ENCODE measurements at places on chromosomes 6 and 20. TPM values are rescaled to one million over a fixed set of nuclear protein-coding genes. Genes with fewer than 3 reads are reported as not detected.
A peak's percentile ranks its signal among the peaks of the same experiment; 100 is the strongest.

POU3F2 gene
- not detected for total RNA-seq

DEFB123 gene
- total RNA-seq = not detected

TFAP2C gene
- total RNA-seq = not detected

NFATC2 gene
- total RNA-seq = 29.4 TPM

SLC26A8 gene
- total RNA-seq = 0.44 TPM

DNA sequence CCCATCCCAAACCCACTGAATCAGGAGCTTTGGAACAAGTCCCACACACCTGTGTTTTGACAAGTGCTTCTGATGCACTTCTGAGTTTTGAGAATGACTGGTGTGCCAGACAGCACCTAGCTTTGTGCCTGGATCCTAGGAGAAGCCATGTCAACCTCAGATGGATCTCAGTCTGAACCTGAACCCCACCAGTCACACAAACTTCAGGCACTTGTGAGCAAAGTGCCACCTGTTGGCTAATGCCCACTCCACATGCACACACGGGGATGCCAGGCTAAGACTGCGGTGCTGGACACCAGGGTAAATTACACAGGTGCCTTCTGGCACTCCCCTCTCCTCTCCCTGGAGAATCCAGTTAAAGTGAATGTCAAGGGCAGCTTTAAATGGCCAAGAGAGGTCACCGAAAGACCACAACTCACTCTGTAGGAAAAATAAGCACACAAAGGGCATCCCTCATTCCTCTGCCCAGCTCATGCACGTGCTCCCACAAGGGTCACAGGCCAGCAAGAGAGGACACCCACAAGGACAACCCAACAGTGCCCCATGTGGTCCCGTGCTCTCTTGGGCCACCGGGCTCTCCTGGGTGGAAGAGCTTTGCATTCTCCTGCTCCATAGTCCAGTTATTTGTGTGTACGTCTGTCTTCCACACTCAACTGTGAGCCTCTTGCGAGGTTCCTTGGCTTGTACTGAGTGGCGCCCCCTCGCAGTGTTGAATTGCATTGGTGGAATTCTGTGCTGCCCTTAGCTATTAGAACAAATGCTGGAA, 45.6 kb downstream of the TAF8 start:
- no peaks in the 10 kb centered on the region for H3K27me3 ChIP-seq
- no peak overlapping the region for H3K27ac ChIP-seq
- peaks cover 34% of the 10 kb centered on the region for H3K4me1 ChIP-seq
- DNase-seq = no peak
- no peak overlapping the region for H3K4me3 ChIP-seq
- H3K36me3 ChIP-seq = no peaks in the 10 kb centered on the region

- no peak overlapping the region for H3K4me3 ChIP-seq
- DNase-seq = no peak
- H3K27me3 ChIP-seq = peaks cover 23% of the 10 kb centered on the region
- no peaks in the 10 kb centered on the region for H3K36me3 ChIP-seq
- H3K4me1 ChIP-seq = no peaks in the 10 kb centered on the region
- no peak overlapping the region for H3K27ac ChIP-seq
These were observed 25.8 kb upstream of the TNFRSF21 start for GRCh38 chr6:47335466-47335865.

DNA sequence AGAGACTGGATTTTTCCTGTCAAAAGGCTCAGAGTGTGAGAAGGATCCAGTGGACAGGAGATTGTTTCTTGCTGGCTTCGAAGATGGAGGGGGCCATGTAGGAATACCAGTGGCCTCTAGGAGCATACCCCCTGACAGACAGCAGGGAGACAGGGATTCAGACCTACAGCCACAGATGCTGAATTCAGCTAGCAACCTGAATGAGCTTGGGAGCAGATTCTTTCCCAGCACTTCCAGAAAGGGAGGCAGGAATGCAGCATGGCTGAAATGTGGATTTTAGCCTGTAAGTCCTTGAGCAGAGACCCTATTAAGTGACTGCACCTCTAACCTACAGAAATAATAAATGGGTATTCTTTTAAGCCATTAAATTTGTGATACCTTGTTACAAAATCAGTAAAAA, 44.6 kb downstream of the STXBP5 start:
- H3K36me3 ChIP-seq = peaks cover 21% of the 10 kb centered on the region
- peaks cover 15% of the 10 kb centered on the region for H3K4me1 ChIP-seq
- no peaks in the 10 kb centered on the region for H3K27me3 ChIP-seq
- no peak for DNase-seq
- H3K4me3 ChIP-seq = no peak overlapping the region
- H3K27ac ChIP-seq = no peak overlapping the region

DNA sequence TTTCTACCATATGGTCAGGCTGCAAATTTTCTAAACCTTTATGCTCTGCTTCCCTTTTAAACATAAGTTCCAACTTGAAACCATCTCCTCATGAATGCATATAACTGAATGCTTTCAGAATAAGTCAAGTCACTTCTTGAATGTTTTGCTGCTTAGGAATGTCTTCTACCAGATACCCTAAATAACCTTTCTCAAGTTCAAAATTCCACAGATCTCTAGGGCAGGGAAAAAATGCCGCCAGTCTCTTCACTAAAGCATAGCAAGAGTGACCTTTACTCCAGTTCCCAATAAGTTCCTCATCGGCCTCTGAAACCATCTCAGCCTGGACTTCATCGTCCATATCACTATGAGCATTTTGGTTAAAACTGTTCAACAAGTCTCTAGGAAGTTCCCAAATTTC, 1011.2 kb upstream of the CITED2 start:
- no peaks in the 10 kb centered on the region for H3K36me3 ChIP-seq
- no peaks in the 10 kb centered on the region for H3K27me3 ChIP-seq
- H3K4me3 ChIP-seq = no peak overlapping the region
- H3K27ac ChIP-seq = no peak overlapping the region

DNA sequence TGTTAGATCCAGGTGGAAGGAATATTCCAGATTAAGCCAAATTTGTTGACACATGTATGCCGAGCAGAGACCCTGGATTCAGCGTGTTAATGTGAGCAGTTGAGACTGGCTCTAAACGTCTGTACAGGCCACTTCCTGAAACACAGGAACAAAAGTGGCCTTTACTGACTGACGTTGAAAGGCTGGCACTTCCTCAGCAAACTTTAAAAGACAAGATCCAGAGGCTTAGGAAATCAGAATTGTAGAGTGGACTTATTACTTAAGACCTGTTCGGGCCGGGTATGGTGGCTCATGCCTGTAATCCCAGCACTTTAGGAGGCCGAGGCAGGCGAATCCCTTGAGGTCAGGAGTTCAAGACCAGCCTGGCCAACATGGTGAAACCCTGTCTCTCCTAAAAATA, 125.7 kb upstream of the ARID1B start:
- H3K27ac ChIP-seq = no peak overlapping the region
- no peaks in the 10 kb centered on the region for H3K36me3 ChIP-seq
- DNase-seq = no peak
- no peak overlapping the region for H3K4me3 ChIP-seq

- no peaks in the 10 kb centered on the region for H3K36me3 ChIP-seq
- DNase-seq = no peak
- no peak overlapping the region for H3K27ac ChIP-seq
- H3K4me3 ChIP-seq = peak overlapping the region; percentile 21
These were observed 1.8 kb downstream of the TIAM2 start for GRCh38 chr6:154996841-154997311.

DNA sequence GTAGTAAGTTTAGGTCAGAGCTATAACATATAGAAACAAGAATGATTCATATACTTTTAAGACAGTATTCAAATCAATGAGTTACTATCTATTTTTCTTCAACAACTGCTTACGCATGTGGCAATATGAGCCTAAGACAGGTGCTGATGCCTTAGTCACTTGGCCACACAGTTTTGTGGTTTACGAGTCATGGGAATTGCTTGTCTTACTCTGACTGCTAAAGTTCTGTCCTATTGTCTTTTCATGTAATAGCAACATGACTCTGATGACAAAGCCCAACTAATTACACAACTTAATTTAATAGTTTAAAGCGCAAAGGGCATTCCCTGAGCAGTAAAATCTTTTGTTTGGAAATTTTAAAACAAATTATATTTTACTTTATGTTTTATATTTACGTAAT, 159.3 kb upstream of the CENPW start:
- H3K36me3 ChIP-seq = peaks cover 2% of the 10 kb centered on the region
- H3K4me1 ChIP-seq = peaks cover 11% of the 10 kb centered on the region
- H3K4me3 ChIP-seq = no peak overlapping the region
- peak; percentile 64 for DNase-seq
- H3K27me3 ChIP-seq = no peaks in the 10 kb centered on the region

DNA sequence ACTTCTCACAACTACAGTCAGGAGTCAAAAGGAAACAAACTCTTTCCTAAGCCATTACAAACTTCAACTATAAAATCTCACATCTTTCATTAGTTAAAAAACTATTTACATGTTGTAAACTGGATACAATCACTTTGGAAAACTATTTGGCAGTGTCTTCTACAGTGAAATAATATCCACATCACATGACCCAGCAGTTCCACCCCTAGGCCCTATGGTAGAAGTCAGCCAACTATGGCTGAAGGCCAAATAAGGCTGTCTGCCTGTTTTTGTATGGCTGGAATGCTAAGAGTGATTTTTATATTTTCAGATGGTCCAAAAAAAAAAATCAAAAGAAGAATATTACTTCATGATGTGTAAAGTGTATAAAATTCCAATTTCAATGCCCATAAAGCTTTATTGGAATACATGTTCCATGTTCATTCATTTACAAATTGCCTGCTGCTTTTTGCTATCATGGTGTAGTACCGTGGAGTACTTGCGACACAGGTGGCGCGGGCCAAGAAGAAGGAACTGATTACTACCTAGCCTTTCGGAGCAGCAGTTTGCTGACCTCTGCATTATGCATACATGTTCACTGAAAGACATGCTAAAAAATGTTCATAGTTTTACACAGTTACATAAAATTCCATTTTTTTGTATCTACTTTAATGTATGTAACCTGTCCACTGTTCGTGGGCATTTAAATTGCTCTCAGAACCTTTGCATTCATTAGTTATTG, 129.0 kb downstream of the KIF16B start:
- no peaks in the 10 kb centered on the region for H3K4me1 ChIP-seq
- no peak overlapping the region for H3K4me3 ChIP-seq
- H3K36me3 ChIP-seq = peaks cover 9% of the 10 kb centered on the region
- no peak overlapping the region for H3K27ac ChIP-seq
- H3K27me3 ChIP-seq = no peaks in the 10 kb centered on the region
- no peak for DNase-seq

- peaks cover 12% of the 10 kb centered on the region for H3K27me3 ChIP-seq
- H3K36me3 ChIP-seq = no peaks in the 10 kb centered on the region
- H3K4me3 ChIP-seq = no peak overlapping the region
- H3K4me1 ChIP-seq = no peaks in the 10 kb centered on the region
- no peak overlapping the region for H3K27ac ChIP-seq
These were observed 67.1 kb upstream of the SLC22A23 start for GRCh38 chr6:3523966-3524365.

- H3K4me3 ChIP-seq = no peak overlapping the region
- no peaks in the 10 kb centered on the region for H3K27me3 ChIP-seq
- no peak overlapping the region for H3K27ac ChIP-seq
- DNase-seq = no peak
- H3K36me3 ChIP-seq = no peaks in the 10 kb centered on the region
These were observed 116.0 kb upstream of the SLC35B3 start for GRCh38 chr6:8551386-8551785.

GRCh38 chr6:6495851-6496250, 92.7 kb upstream of the LY86 start:
- H3K27ac ChIP-seq = no peak overlapping the region
- no peaks in the 10 kb centered on the region for H3K4me1 ChIP-seq
- DNase-seq = no peak
- peaks cover 52% of the 10 kb centered on the region for H3K27me3 ChIP-seq
- H3K4me3 ChIP-seq = no peak overlapping the region

- no peak for DNase-seq
- H3K27ac ChIP-seq = no peak overlapping the region
- H3K27me3 ChIP-seq = peaks cover 8% of the 10 kb centered on the region
- no peaks in the 10 kb centered on the region for H3K36me3 ChIP-seq
These were observed 188.0 kb upstream of the HDDC2 start for GRCh38 chr6:125489579-125490285.

- H3K27ac ChIP-seq = no peak overlapping the region
- H3K27me3 ChIP-seq = no peaks in the 10 kb centered on the region
- no peak for DNase-seq
- H3K4me3 ChIP-seq = no peak overlapping the region
- H3K36me3 ChIP-seq = peaks cover 1% of the 10 kb centered on the region
These were observed 27.1 kb downstream of the PREP start for GRCh38 chr6:105375797-105376196.

DNA sequence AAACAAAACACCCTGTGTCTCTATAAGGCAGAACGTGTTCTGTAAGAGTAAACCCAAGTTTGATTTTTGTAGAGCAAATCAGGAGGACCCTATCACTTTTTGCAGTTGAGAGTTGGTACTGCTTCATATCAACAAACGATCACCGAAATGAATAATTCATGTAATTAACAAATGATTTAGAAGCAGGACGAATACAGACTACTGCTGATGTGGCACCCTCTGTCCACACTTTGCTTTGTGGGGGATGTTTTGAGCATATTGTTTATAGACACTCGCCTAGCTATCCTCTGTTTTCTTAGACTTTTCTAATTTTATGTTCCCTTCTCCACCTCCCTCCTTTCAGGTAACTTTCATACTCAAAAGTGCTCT, 1.5 kb downstream of the CD2AP start:
- peak overlapping the region; percentile 99 for H3K27ac ChIP-seq
- H3K36me3 ChIP-seq = peaks cover 7% of the 10 kb centered on the region
- peaks cover 62% of the 10 kb centered on the region for H3K4me1 ChIP-seq
- H3K27me3 ChIP-seq = no peaks in the 10 kb centered on the region
- H3K4me3 ChIP-seq = peak overlapping the region; percentile 100
- DNase-seq = no peak

GRCh38 chr6:22036699-22037098, 260.1 kb downstream of the PRL start:
- no peak overlapping the region for H3K4me3 ChIP-seq
- no peaks in the 10 kb centered on the region for H3K27me3 ChIP-seq
- no peak overlapping the region for H3K27ac ChIP-seq
- no peak for DNase-seq
- peaks cover 7% of the 10 kb centered on the region for H3K4me1 ChIP-seq

DNA sequence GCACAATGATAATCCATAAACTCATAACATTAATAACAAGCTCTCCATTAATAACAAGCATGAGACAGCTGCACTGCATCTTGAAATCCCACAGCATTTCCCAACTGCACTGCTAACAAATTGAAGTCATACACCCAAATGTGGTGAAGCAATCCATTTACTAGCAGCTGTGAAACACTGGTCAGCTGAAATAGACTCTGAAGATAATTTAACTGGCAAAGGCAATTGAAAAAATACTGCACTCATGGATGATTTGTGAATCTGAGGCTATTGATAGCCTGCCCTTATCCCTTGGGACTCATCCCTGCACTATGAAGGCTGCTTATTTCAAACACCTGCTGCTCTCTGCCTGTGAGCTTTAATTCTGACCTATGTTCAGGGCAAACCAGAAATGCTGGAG, 49.1 kb upstream of the PLCB1 start:
- no peak overlapping the region for H3K4me3 ChIP-seq
- no peak overlapping the region for H3K27ac ChIP-seq
- no peaks in the 10 kb centered on the region for H3K36me3 ChIP-seq
- H3K4me1 ChIP-seq = no peaks in the 10 kb centered on the region
- no peak for DNase-seq
- peaks cover 5% of the 10 kb centered on the region for H3K27me3 ChIP-seq
